ENCODE measurements at places on chromosomes 11 and 22.

DNA sequence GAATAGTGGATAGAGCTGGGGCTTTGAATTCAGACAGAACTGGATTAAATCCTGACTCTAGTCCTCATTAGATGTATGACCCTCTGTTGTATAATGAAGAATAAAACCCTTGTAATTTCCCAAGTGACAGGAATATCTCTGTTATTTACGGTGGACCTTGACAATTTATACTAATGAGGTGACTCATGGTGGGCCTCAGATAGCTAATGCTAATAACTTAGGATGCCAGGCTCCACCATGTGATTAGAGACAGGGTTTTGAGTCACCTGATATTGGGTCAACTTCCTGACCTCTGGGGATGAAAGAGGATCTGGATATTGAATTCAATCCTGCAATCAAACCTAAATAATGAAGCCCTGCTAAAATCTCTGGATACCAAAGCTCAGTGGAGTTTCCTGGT is 33.6 kb downstream of the OSBP start:
- no peak for DNase-seq

GRCh38 chr11:133739481-133739880 is 105.8 kb downstream of the SPATA19 start:
- DNase-seq, result no peak

DNA sequence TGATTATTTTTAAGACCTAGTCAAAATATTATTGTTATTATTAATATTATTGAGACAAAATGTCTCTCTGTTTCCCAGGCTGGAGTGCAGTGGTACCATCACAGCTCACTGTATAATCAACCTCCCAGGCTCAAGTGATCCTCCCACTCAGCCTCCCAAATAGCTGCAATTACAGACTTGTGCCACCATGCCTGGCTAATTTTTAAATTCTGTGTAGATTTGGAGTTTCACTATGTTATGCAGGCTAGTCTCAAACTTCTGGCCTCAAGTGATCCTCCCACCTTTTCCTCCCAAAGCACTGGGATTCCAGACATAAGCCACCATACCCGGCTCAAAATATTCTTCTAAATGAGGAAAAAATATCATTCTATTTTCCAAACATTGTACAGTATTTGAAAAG is 37.0 kb downstream of the SLC36A4 start:
- no peak for DNase-seq

- no peak for DNase-seq
These were observed 51.2 kb downstream of the MRTFA start for GRCh38 chr22:40585310-40585751.

DNA sequence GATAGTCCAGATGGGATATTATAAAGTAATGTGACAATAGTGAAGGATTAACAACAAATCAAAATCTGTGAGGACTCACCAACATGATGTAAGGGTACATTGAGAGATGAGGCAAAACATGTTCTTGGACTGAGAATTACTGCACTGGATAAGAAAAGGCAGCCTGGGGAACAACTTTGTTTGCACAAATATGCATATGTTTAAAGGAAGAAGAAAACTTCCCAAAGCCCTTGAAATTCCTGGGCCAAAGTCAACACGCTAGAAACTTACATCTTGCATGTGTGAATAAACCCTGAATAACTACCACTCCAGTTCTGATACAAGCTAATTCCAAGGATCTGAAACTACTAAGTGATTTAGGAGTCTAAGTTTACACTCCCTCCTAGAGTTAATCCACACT is 1.1 kb downstream of the OR52A5 start:
- DNase-seq, result no peak

DNA sequence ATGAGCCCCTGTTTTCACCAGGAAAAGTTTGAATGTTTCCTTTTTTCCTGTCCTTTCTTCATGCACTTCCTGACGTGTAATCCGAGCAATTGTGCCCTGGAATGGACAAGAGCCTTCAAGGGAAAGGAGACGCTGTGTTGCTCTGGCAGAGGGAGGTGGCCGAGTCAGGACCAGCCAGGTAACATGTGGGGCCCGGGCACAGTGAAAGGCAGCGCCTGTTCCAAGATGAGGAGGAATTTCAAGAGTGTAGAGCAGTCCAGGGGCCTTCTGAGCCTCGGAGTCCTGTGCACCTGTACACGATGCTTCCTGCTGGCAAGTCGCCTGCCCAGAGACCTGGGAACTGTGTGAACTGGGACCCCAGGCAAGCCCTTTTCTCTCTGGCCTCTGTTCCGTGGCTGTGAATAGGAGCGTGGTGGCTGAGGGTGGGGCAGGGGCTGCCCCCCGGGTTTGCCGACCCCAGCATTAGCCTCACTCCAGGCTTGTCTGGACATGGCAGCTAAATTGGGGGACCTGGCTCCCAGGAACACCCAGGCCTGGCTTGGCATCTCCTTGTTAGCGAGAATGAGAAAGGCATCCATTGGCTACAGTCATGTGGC is 92.0 kb downstream of the MYEOV start:
- DNase-seq, result no peak

DNA sequence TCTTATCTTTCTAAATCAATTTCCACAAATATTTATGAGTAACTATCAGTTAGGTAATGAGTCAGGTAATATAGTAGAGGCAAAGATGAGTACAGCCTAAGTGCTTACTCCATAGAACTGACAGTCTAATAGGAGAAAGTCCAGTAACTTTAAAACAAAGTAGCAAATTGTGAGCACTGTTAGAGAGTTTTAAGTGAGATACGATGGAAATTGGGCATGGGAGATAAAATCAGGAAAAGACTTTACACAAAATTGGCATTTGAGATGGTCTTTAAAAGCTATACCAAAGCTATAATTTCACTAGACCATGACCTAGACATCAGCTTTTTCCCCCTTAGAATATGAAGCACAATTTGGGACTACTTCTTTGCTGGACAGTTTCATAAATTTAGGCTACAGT is 113.7 kb downstream of the CSTPP1 start:
- no peak for DNase-seq

DNA sequence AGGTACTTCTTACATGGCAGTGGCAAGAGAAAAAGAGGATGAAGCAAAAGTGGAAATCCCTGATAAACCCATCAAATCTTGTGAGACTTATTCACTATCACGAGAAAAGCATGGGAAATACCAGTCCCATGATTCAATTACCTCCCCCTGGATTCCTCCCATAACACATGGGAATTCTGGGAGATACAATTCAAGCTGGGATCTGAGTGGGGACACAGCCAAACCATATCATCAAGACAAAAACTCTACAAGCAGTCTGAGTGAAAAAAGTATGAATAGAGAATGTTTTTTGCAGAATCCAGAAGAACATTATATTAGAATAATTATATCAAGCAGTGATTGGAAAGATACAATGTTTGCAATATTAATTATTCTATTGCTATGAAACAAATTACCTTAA is 893.7 kb downstream of the FAM181B start:
- DNase-seq, result no peak

Data from cortex of kidney (tissue), 1 donor.